NCI-H774 (cell line): ENCODE measurements at places on chromosomes 2 and 18.

GRCh38 chr18:59357928-59358327 lies 1.1 kb downstream of the LMAN1 start:
- no peak for DNase-seq

DNA sequence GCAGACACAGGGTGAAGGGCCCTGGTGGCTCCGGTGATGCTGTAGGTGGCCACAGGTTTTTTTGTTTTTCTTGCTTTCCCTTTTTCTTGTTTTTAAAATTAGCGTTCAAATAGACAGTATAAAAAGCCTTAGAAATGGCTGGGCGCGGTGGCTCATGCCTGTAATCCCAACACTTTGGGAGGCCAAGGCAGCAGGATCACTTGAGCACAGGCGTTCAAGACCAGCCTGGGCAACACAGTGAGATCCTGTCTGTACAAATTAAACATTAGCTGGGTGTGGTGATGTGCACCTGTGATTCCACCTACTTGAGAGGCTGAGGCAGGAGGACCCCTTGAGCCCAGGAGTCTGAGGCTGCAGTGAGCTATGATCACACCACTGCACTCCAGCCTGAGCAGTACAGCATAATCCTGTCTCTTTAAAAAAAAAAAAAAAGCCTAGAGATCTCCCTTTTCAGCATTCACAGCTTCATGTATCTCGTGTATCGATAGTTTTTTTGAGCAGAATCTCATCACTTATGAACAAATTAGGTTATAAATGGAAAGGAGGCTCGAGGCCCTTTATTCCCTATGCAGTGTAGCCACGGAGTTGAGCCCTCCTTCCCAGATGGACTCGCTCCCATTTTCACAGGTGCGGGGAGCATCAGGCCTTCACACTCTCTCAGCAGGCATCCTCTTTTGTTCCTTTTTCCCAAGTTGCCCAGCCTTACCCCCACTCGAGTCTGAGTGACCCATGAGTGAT lies 50.8 kb downstream of the EMILIN2 start:
- no peak for DNase-seq

DNA sequence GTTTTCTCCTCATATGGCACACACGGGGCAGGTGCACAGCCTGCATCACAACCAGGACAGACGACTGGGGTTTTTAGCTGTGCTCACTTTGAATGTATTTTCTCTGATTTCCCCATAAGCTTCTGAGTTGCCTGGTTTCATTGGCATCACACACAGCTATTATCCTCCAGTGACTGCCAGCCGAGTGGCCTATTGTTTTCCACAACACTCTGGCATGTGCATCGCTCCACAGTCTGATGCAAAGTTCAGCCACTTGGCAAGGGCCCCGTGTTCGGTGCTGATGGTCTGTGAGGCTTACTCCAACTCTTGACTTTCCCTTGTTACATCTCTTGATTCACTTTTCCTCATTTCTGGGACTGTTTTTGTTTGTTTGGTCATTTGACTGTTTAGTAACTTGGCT lies 593.1 kb downstream of the CBLN2 start:
- DNase-seq, result no peak

GRCh38 chr18:6638447-6638846 lies 91.1 kb upstream of the ARHGAP28 start:
- DNase-seq, result no peak

DNA sequence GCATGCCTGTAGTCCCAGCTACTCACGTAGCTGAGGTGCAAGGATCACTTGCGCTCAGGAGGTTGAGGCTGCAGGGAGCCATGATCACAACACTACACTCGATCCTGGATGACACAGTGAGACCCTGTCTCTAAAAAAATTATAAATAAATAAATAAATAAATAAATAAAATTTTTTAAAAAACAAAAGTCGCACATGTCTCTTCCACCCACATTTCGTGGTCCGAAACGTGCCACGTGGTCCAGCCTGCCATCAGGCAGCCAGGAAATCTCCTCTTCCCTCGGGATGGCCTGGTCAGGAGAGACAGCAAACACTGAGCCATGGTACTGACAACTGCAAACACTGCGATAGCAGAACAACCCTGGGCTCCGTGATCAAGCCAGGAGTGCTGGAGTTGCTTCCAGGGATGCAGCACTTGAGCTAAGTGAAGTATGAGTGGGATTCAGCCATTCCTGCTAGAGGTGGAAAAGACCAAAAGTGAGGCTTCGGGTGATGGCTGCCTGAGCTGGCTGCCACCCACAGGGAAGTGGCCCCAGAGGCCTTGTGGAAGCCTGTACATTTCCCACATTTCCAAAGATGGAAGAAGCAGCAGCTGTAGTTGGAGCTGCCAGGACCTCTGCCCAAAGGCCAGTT lies 193.1 kb downstream of the SMAD2 start:
- DNase-seq, result no peak

DNA sequence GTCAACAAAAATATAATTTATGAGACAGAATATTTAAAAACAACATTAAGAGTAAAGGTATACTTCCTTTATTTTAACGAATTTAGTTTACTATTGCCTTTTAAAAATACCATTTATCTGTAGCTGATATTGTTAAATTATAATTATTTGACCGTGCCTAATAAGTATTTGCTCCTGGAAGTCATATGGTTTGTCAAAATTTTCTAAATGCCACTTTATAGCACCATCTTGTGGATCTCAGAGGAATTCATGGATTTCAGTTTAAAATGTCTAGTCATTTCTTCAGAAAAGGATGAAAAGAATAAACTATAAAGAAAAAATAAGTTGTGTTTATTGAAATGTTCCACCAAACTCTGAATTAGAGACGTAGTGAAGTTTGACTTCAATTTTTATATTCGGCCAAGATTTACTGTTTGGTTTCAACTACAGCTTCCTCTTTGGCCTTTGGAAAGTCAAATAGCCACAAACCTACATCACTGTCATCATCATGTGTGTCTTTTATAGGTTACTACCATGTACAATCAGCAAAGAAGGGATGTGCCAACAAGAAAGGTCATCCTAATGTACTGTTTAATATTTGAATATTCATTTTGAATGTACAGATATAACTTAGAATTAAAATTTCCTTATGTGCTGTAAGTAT lies 10.3 kb upstream of the FTCDNL1 start:
- DNase-seq, result no peak

DNA sequence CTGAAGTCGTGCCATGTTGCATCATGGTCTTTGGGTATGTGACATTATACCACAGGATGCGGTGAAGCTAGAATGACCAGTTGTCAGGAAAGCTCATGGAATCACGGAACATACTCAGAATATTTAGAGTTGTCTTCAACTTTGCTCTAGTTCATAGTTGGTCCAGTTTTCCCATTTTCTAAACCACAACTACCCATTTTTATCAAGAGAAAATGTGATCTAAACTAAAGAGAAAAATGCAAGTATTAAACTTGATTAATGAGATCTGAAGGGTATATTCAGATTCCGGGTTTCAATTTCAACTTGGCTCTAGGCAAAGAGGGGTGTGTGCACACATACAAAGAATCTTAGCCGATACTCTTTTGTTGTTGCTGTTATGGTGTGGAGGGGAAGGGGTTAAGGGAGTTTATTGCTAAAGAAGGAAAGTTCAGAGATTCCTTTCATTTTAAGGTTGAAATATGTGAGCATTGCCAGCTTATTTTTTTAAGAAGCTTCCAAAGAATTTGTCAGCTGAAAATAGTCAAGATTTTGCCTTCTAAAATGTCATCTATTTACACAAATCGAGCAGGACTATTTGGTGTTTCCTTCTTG lies 516.6 kb upstream of the ZEB2 start:
- no peak for DNase-seq

- no peak for DNase-seq
Measured at GRCh38 chr2:516944-517343, 160.3 kb downstream of the TMEM18 start.

DNA sequence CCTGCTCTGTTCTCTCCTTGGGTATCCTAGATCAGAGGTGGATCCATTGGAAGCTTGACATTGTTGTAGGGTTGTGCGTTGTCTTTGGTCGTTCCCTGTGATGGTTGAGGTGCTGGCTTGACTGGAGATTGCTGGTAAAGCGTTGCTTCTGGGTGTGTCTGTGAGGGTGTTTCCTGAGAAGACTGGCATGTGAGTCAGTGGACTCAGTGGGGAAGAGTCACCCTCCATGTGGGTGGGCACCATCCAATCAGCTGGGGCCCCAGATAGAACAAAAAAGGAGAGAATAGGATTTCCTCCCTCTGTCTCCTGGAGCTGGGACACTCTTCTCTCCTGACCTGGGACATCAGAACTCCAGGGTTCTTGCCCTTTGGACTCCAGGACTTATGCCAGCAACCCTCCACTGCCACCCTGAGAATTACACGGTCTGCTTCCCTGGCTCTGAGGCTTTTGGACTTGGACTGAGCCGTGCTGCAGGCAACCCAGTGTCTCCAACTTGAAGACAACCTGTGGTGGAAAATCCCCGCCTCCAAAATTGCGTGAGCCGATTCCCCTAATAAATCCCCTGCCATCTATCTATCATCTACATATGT lies 14.8 kb upstream of the REEP1 start:
- DNase-seq, result no peak

DNA sequence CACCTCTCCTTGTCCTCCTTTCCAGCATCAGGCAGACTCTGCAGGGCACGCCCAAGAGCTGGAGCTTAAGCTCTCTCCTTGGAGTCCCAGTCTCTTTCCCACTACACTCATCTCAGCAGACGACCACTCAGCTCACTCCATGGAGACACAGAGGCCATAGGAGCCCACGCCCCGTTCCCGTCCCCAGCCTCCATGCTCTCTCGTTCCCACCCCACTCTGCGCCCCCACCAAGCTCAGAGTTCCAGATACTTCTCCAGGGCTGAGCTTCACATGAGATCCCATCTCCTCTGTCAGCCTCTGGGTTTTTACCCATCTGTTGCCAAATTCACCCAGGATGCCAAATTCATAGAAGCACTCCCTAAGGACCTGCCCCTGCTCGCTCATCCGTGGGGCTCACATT lies 87.3 kb downstream of the MALT1 start:
- DNase-seq, result no peak

- DNase-seq, result no peak
Measured at GRCh38 chr18:3709205-3709604, 259.2 kb downstream of the TGIF1 start.

- DNase-seq, result no peak
Measured at GRCh38 chr2:202760848-202761247, 110.7 kb downstream of the ICA1L start.

DNA sequence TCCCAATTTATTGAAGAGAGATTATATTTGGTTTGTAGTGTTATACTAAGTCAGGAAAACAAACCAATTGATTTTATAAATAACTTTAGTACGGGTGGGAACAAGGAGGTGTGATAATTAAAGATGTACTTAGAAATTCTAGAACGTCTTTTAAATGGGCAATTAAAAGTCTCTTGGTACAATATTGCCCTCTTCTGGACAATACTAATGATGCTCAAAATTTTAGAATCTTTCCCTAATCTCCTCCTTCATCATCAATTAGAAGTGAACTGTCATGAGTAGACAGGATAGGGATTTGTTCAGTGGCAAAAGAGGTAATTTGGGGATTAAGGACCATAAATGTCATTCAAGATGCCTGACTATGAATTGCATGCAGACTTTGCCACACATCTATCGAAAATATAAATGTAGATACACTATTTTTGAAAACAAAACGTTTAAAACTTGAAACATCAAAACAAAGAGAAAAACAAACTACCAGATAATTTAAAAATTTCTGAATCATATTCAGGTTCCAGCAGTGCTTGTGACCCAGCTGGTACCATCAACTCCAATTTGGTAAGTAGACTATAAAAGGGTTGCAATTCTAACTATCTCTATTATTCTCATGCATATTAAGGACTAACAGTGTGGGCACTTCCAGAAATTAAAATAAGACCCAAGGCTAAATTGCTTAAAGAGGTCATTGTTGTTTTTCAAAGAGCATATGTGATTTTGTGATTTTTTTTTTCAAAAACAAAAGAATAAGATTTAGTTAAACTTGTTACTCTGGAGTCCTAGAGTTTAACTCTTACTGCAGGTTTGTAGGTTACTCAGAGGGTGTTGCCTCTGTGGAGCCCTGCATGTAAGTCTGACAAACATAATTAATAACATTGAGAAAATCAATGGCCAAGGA lies 123.5 kb downstream of the LAMA3 start:
- DNase-seq, result peak; percentile 3

DNA sequence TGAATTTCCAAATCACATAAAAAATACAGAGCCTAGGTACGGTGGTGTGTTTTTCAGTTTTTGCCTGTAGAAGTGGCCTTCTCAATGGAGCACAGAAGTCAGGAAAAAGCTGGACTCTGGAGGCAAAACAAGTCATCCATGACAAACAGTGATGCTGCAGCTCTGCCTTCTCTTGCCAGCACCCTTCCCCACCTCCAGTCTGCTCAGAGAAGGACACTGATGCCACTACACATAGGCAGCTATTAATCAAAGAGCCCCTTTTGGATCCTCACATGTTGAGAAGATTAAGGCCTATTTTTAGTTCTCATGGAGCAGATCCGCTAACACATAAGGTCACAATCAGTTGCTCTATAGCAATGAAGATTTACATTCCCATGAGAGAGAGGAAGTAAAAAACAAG lies 181.6 kb upstream of the GALNT5 start:
- no peak for DNase-seq

DNA sequence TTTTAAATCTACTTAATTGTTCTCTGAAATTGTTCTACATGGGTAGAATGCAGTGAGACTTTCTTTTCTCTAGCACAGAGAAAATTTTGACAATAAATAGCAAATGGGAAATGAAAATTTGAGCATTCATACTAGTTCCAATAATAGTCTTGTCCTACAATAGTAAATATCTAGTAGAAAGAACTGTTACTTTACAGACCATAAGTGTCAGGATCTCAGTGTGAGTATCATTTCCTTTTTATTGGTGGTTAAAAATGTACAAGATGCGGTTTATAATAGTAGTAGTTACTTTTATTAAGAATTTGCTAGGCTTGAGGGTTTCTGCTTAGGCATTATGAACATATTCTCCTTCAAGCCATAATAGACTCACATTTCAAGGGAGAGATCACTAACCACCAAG lies 43.2 kb downstream of the KCNE4 start:
- no peak for DNase-seq

DNA sequence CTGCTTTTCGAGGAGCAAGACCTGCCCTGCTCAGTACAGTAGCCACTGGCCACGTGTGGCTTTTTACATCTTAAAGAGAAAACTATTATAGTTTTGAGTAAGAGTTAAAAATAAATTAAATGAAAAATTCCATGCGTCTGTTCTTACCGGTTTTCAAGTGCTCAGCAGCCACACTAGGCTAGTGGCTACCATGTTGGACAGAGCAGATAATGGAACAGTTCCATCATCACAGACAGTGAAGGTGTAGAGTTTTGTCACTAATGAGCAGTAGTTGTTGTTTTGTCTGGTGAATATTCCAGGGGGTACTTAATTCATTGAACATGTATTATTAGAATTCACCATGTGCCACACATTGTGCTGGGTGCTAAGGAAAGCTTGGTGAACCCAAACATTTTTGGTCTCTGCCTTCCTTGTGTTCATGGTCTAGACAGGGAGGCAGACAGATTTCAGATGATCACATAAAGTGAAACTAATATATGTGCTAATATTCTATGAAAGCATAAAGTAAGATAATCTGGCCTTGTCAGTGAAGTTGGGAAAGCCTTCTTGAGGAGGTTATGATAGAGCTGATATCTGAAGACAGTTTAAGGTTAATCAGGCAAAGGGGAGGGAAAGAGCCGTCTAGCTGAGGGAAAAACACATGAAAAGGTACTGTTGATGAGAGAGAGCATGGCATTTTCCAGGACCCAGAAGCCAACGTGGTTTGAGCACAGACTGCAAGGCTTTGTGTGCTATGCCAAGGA lies 1.4 kb downstream of the ALMS1 start:
- DNase-seq, result no peak

- DNase-seq, result peak; percentile 11
Measured at GRCh38 chr2:222052934-222053367, 245.8 kb downstream of the PAX3 start.

GRCh38 chr2:134648586-134648985 lies 70.2 kb downstream of the TMEM163 start:
- DNase-seq, result peak; percentile 14

GRCh38 chr2:238569507-238570195 lies 142.9 kb downstream of the ASB1 start:
- DNase-seq, result no peak
